ENCODE measurements at places on chromosomes 13 and 19. TPM values are rescaled to one million over a fixed set of nuclear protein-coding genes. Genes with fewer than 3 reads are reported as not detected.
A peak's percentile ranks its signal among the peaks of the same experiment; 100 is the strongest.

DNA sequence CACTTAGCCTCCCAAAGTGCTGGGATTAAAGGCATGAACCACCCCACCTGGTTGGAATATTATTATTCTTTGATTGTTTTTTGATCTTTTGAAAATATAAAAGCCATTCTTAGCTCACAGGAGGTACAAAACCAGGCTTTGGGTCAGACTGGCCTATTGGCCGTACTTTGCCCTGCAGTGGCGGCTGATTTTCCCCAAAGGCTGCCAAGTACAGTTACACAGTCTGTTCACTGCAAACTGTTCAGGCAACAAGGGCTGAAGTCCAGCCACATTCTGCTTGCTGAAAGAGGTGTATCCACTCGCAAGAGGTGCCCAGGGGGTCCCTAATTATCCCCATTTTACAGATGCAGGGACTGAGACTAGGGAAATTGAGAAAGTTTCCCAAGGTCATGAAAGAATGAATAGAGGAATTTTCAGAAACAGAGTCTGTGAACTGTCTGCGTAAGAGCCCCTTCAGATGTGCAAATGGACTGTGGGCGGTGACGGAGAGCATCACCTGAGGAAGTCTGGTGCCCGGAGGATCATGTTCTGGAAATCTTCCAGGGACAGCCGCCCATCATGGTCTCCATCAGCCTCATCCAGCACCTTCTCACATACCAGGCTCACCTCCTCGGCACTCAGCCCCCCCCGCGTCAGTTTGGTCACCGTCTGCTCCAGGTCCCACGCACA is 9.0 kb downstream of the CIB3 start:
- H3K4me3 ChIP-seq = no peak overlapping the region
- H3K27me3 ChIP-seq = no peaks in the 10 kb centered on the region
- H3K4me1 ChIP-seq = no peaks in the 10 kb centered on the region
- H3K27ac ChIP-seq = no peak overlapping the region

The ZNF780B gene
- 9.3 TPM for total RNA-seq

- DNase-seq = no peak
- peaks cover 24% of the 10 kb centered on the region for H3K36me3 ChIP-seq
- H3K27me3 ChIP-seq = no peaks in the 10 kb centered on the region
- H3K27ac ChIP-seq = no peak overlapping the region
- H3K4me1 ChIP-seq = peaks cover 35% of the 10 kb centered on the region
These were observed 3.2 kb downstream of the ZNF628 start for GRCh38 chr19:55479451-55480230.

GRCh38 chr13:40152145-40152544 is 496.7 kb downstream of the COG6 start:
- H3K4me3 ChIP-seq = no peak overlapping the region
- peaks cover 12% of the 10 kb centered on the region for H3K4me1 ChIP-seq
- H3K27me3 ChIP-seq = no peaks in the 10 kb centered on the region

DNA sequence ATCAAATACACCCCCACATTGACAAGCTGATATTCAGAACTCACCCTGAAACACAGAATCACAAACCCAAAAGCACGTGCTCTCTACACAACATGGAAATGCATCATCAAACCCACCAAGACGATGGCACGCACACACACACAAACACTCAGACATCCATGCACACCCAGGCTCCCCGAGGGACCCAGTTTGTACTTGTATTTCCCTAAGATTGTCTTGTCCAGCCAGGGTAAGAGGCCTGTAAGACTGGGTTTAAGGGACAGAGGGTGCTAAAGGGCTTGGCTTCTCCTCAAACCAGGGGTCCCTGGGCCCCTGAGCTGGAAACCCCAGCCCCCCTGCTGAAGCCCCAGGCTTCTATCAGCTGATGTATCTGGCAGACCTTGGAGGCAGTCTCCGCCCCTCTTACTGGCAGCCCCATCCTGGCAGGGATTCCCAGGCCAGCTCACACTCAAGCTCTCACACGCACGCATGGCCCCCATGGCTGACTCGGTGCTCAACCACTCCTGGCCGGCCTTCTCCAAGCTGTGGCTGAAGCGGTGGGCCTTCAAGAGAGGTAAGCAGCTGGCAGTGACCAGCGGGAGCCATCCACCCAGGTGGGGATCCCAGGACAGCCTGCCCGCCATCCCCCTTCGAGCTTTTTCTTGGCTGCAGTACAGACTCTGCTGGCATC is 6.5 kb downstream of the ARHGEF18 start:
- H3K27me3 ChIP-seq = no peaks in the 10 kb centered on the region
- DNase-seq = no peak

The TBXA2R gene
- 0.85 TPM for total RNA-seq

DNA sequence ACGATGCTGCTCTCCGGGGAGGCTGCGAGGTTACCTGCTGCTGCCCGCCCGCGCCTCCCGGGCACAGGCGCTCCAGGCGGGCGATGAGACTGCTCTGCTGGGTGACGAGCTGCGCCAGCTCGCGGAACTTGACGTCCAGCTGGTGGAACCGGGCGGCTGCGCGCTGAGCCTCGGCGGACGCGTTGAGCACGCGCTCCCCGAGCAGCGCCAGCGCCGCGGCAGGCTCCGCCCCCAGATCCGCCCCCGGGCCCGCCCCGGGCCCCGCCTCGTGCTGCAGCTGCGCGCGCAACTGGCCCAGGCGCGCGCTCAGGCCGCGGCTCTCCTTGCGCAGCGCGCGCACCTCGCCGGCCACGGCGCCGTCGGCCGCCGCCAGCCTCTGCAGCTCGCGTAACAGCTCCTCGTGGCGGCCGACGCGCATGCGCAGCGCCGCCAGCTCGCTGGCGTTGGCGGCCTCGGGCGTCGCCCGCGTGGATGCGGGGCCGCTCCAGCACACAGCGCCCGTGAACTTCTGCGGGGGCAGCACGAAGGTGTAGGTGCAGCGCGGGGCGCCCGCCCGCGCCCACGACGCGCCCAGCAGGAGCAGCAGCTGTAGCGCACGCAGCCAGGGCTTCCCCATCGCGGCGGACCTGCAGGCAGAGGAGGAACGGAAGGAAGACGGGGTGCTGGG is 6.4 kb downstream of the ANGPTL6 start:
- H3K4me1 ChIP-seq = peaks cover 16% of the 10 kb centered on the region
- peak; percentile 93 for DNase-seq
- H3K27ac ChIP-seq = peak overlapping the region; percentile 76

The NLRP9 gene
- total RNA-seq = not detected

- no peaks in the 10 kb centered on the region for H3K36me3 ChIP-seq
- H3K4me1 ChIP-seq = peaks cover 27% of the 10 kb centered on the region
- no peak overlapping the region for H3K27ac ChIP-seq
- no peaks in the 10 kb centered on the region for H3K27me3 ChIP-seq
- no peak overlapping the region for H3K4me3 ChIP-seq
- DNase-seq = no peak
These were observed 145.7 kb downstream of the PCCA start for GRCh38 chr13:100234524-100235136.

DNA sequence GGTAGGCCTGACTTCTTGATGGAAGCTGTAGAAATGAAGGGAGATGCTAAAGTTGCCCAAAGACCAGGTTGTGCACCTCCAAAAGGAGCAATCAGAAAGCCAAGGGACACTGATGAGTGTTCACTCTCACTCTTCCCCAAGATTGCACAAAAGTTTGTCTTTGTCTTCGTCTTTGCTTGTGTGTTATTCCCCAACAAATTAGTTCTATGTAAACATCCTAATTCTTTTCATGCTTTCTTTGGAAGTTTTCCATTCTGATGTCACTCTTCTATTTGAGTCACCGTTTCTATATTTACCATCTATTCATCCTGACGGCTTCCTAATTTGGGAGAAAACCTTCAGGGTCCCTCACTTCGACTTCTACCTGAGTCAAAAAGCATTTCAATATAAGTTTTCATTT is 3.7 kb upstream of the TMEM272 start:
- H3K27ac ChIP-seq = no peak overlapping the region
- no peaks in the 10 kb centered on the region for H3K4me1 ChIP-seq
- H3K36me3 ChIP-seq = no peaks in the 10 kb centered on the region
- no peak overlapping the region for H3K4me3 ChIP-seq
- peaks cover 3% of the 10 kb centered on the region for H3K27me3 ChIP-seq

DNA sequence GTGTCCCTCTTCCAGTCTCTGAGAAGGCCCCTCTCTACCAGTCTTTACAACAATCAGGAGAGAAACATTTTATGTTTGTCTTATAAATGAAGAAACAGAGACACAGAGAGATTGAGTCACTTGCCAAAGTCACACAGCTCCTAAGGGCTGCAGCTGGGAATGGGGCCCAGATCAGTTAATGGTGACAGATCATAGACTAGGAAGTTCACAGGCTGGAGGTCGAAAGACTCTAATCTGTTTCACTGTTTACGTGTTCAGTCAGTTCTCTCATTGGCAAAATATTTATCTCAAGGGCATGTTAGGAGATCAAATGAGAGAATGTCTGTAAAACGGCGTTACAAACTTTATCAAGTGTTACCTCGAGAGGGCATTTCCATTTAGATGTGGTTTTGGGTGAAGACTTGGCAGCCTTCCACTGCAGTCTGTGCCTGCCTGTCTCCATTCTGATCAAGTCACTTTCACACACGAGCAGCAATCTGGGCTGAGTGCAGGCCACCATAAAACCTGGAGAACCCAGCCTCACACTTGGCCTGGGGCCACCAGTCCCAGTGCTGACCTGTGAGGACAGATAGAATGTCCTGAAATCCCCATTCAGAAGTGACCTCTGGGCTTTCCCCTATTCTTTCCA is 65.1 kb downstream of the SIAH3 start:
- H3K36me3 ChIP-seq = no peaks in the 10 kb centered on the region
- peaks cover 3% of the 10 kb centered on the region for H3K4me1 ChIP-seq
- DNase-seq = no peak
- H3K27ac ChIP-seq = no peak overlapping the region
- peaks cover 3% of the 10 kb centered on the region for H3K27me3 ChIP-seq

GRCh38 chr13:20782116-20782708 is 8.5 kb upstream of the EEF1AKMT1 start:
- peaks cover 30% of the 10 kb centered on the region for H3K36me3 ChIP-seq
- no peak overlapping the region for H3K27ac ChIP-seq

DNA sequence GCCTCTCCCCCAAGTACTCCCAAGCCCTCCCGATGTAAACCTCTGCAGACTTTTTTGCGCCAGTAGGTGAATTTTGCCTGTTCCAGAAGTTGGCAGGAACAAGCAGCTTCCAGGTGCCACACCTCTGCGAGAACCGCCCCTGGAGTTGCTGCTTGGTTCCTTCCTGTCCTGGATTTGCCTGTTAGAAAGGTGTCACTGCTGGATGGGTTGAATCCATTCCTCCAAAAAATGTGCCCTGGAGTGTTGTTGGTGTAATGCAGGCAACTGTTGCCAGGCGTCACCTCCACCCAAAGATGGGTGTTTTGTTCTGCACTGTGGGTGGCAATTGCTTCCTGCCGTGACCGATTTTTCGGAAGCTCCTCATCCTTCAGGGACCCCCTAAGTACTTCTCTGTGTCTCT is 5.7 kb downstream of the PGPEP1 start:
- no peaks in the 10 kb centered on the region for H3K27me3 ChIP-seq
- H3K4me3 ChIP-seq = no peak overlapping the region
- no peak for DNase-seq
- no peak overlapping the region for H3K27ac ChIP-seq
- H3K36me3 ChIP-seq = no peaks in the 10 kb centered on the region

The GPATCH1 gene
- 8.0 TPM for total RNA-seq

The WDR87 gene
- not detected for total RNA-seq

The SIGLEC6 gene
- total RNA-seq = 0.26 TPM

Measured in suprapubic skin (tissue), 4 donors.